ENCODE measurements at places on chromosomes 2 and 18.

GRCh38 chr2:40251137-40251536 lies 200.8 kb downstream of the SLC8A1 start:
- no peak for DNase-seq

DNA sequence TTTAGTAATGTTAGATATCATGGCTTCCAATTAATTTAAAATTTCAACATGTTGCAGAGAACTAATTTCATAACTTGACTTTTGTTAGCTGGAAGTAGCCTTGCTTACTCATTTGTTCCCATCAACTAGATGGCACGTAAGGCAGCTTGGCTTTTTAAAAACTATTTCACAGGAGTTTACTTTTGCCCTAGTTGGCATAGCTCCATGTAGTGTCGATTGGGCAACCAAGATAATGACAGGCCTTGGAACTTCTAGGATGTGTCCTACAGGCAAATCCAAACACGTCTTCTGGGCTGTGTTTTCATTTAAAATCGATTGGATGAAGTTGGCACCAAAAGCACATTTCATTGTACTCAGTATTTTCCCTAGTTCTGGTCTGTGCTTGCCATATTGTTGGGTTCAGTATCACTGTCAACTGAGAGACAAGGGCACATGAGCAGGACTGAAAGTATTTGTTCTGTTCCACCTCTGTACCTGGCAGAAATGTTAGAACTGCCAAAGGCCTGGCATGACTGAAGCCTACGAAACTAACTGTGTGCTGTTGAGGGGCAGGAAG lies 29.4 kb downstream of the HADHB start:
- no peak for DNase-seq

DNA sequence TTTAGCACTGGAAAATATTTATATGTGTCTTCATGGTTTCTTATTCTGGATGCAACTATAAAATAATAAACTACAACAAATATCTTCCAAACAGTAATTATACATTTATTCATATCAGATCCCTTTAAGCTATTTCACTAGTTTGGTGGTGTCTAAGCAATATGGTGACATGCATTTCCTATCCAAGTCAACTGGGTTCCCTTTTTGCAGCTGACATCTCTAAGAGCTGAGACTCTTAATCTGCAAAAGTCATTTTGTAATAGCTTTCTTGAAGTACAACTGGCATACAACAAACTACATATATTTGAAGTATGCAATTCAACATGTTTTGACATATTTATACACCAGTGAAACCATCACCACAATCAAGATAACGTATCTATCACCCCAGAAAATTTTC lies 59.9 kb upstream of the SLC1A4 start:
- DNase-seq: no peak

DNA sequence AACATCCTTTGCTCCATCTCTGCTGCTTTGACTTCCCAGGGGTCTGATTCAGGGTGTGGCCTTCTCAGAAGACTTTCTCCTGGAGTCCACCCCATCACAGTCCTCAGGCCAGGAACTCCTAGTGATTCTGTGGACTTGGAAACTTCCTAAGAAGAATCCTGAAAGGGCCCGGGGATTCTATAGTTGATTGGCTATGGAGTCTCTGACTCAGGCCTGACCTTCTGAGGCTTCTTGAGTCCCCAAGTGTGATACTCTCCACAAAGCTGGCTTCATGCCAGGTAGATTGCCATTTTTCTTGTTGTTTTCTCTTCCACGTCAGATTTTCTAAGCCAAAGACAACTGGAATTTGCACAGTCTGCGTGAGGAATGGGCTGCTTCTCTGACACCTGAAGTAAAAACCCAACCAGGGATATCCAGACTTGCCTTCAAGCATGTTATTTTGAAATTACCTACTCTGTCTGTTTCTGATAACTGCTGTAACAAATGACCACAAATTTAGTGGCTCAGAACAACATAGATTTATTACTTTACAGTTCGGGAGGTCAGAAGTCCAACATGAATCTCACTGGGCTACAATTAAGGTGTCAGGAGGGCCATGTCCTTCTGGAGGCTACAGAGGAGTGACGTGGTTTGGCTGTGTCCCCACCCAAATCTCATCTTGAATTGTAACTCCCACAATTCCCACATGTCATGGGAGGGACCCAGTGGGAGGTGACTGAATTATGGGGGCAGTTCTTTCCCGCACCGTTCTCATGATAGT lies 69.3 kb downstream of the ALPK2 start:
- no peak for DNase-seq

- no peak for DNase-seq
These were observed 156.1 kb downstream of the MGAT5 start for GRCh38 chr2:134410006-134410405.

GRCh38 chr2:9830685-9831410 lies 12.4 kb upstream of the TAF1B start:
- DNase-seq: no peak

- DNase-seq: no peak
These were observed 2.9 kb upstream of the SEMA4C start for GRCh38 chr2:96872591-96873349.

DNA sequence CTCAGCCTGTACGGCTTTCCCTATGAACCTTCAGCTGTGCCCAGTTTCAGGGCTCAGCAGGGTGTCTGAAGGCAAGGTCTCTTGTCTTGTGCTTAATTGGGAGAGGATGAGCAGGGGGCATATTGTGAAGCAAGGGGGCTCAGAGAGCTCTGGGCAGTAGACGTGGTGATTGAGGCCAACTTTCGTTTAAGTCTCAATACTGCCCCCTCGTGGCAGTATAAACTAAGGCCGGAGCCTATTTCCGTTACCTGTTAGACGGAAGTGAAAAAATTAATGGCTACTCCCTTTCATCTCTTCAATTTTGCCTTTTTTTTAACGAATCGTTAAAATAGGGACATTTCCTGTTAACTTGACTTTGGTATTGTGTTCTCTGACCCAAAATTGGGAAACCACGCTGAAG lies 193.4 kb downstream of the TDRD15 start:
- DNase-seq: no peak

- DNase-seq: no peak
These were observed 97.2 kb upstream of the PKDCC start for GRCh38 chr2:41950666-41950960.

- DNase-seq: no peak
These were observed 117.0 kb downstream of the AP1S3 start for GRCh38 chr2:223720367-223720766.

GRCh38 chr2:86254576-86255538 lies 55.6 kb downstream of the MRPL35 start:
- no peak for DNase-seq

DNA sequence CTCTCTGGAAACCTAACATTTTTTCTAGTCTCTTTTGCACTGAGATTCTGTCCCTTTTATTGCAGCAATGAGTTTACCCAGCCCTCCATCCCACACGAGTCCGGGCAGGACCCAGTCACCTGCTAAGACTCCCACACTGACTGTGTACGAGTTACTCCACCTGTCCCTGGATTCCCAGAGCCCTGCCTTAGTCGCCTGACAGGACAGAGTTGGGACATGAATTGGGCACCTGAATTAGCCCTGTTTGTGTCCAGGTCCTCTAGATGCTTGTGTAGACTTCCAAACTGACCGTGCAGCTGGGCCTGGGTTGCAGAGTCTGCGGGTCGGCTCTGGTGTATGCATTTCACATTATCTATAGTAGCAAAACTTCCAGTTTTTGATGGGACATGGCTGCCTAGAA lies 238.7 kb downstream of the VAPA start:
- no peak for DNase-seq

DNA sequence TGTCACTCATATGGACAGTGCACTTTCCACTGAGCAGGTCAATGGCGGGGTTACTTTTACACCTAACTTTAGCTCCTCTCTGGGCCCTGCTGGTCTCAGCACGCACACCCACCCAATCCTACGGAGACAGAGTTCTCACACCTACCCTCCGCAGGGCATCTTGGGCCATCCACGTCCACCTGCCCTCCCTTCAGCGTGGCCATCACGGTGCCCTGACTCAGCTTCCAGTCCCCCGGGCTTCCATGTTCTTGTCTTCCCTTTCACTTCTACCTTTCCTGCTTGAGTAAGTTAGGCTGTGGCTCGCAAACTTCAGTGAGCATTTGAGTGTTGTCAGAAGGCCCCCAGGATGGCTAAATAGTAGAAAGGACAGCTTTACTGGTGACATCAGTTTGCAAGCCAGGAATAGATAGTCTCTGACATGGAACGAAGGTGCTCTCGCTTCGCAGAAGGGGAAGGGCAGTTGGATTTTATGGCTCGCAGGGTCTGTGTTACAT lies 232.4 kb downstream of the SEPTIN10 start:
- no peak for DNase-seq
